ENCODE measurements at places on chromosomes 7 and 10.

- no peak for DNase-seq
These were observed 861.1 kb downstream of the TYW1 start for GRCh38 chr7:67857698-67858097.

DNA sequence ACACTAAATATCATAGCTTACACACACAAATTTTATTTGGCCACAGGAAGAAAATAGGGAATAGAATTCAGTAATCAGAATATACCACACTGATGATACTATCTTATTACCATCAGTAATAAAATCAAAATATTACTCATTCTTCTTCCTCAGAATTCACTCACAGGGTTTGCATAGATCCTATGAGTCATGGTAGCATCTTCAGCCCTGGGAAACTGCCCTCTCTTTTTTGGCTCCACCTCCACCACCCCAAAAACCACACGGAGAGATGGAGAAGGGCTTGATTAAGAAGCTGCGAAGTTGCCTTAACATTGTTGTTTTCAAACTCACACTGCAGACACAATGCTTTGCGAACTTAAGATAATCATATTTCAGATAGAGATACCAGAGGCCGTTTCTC, 154.1 kb upstream of the AHR start:
- no peak for DNase-seq

DNA sequence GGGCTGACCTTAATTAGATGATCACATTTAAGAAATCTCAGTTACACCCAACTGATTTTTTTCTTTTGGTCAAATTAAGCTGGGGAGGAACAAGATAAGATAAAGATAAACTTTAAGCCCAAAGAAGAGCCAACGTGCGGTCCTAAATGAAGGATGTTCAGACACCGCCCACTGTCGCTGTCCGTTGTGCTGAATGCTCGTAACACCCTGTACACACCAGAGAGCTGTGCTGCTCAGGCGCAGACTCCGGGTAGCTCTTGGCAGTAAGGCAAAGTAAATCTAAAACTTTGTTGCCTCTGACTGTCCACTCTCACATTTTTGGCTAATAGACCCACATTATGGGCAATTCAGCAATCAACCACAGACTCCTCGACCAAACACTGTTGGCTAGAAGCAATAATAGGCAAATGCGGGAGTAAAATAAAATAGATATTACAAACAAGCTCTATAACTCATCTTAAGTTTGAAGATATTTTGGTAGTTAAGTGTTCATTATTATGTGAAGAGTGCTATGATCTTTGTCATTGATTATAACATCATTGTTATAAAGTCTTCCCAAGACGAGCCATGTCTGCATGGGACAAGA, 57.1 kb downstream of the PLPP4 start:
- peak; percentile 65 for DNase-seq

GRCh38 chr7:35359423-35359822, 105.5 kb upstream of the TBX20 start:
- no peak for DNase-seq

GRCh38 chr7:2055956-2056355, 176.8 kb downstream of the MAD1L1 start:
- DNase-seq = no peak

DNA sequence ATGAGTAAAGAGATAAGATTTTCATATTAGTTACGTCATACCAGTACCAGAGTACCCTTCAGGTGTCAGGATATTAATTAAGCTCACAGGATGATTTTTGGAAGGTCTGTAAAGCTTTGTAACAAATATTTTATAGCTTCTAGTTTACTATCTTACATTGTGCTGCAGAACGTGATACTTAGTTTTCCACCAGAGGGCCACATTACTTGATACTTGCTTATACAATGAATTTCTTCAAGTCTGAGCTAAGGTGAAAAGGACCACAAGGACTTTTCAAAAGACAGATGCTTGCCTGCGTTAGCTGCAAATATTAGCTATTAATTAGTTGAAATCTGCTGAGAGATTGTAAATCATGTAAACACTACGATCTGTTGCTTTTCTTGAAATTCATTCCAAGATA, 12.2 kb downstream of the FOXP2 start:
- no peak for DNase-seq

GRCh38 chr10:21173802-21174714, 276.9 kb upstream of the NEBL start:
- DNase-seq = peak; percentile 88

DNA sequence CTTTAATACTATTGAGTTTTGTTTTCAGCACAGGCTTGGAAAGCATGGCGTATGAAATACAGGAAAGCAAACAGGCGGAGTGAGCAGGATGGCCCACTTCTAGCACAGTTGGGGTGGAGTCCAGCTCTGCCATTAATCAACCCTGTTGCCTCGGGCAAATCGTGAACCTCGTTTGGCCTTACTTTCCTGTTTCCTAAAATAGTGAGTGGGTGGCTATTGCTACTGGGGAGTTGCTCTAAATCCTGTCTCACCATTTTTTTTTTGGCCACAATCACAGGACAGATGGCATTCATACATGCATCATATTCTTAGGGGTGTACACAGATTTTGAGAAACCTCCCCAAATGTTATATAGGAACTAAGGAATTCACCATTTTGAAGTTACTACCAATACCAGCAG, 157.8 kb downstream of the ANLN start:
- DNase-seq = no peak

DNA sequence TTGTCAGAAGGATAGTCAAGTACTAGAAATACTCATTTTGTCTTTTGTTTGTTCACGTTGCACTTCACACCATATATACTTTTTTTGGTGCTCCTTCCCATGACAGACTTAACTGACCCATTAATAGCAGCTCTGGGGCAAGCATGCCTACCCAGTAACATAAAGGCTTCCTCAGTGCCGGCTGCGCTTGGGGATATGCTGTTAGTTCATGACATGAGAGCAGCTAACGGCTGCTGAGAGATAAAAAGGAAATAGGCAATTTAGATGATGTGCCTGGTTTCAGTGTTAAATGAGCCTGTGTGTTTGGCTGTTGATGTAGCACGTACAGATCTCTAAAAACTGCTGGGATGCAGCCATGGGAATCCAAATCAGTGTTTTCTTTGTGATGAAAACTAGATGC, 86.4 kb downstream of the TAX1BP1 start:
- no peak for DNase-seq

GRCh38 chr10:49254556-49255318, 44.2 kb upstream of the C10orf71 start:
- DNase-seq = no peak

DNA sequence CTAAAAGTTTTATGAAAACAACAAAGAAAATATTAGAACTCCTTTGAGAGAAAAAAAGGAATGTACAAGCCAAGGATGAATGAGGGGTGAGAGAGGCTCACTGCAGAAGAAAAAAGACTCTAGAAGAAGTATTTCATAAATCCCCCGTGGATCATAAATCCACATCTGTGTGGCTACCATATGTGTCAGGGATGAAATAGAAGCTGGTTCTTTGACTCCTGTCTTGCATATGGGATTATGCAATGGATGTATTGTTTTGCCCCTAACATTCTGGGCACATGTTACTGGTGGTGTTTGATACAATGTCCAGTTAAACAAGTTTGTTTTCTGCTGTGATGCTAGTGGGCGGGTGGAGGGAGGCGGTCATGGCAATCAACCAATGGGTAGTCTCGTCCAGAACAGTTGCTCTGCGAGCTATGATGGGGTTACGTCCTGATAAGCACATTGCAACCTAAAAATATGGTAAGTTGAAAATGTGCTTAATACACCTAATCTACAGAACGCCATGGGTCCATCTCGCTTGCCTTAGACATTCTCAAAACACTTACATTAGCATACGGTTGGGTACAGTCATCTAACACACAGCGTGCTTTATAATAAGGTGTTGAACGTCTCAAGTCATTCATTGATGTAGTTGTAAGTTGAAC, 34.1 kb upstream of the PITRM1 start:
- no peak for DNase-seq

- DNase-seq = no peak
These were observed 43.0 kb downstream of the MTERF1 start for GRCh38 chr7:91837397-91838070.
